ENCODE measurements at places on chromosomes 5 and 9. TPM values are rescaled to one million over a fixed set of nuclear protein-coding genes. Genes with fewer than 3 reads are reported as not detected.

MLANA gene
- 0.05 TPM for total RNA-seq

IL4 gene
- not detected for total RNA-seq

DDX4 gene
- total RNA-seq, result not detected

NDUFS6 gene
- 26.4 TPM for total RNA-seq

SLC45A2 gene
- total RNA-seq, result not detected

DCANP1 gene
- total RNA-seq, result not detected

PCDHA7 gene
- total RNA-seq, result 0.74 TPM

GLRA1 gene
- total RNA-seq, result not detected

SLC36A2 gene
- not detected for total RNA-seq

SPOCK1 gene
- total RNA-seq, result 587 TPM

ANKRD31 gene
- total RNA-seq, result 0.14 TPM

SPINK6 gene
- not detected for total RNA-seq

PIP5K1B gene
- under 0.01 TPM for total RNA-seq

CKMT2 gene
- 3.3 TPM for total RNA-seq

RLN2 gene
- total RNA-seq, result not detected

PAEP gene
- not detected for total RNA-seq

RALGPS1 gene
- 1.5 TPM for total RNA-seq

CCL27 gene
- total RNA-seq, result 0.59 TPM

SEPTIN8 gene
- total RNA-seq, result 67.4 TPM

SLC6A7 gene
- total RNA-seq, result not detected

TLN1 gene
- 1,223 TPM for total RNA-seq

HRH2 gene
- not detected for total RNA-seq

MEF2C gene
- total RNA-seq, result 10.1 TPM

NSUN2 gene
- total RNA-seq, result 46.9 TPM

HTR4 gene
- not detected for total RNA-seq

Measured in smooth muscle cell of the umbilical artery (primary cell).